ENCODE measurements at places on chromosomes 4 and X. TPM values are rescaled to one million over a fixed set of nuclear protein-coding genes. Genes with fewer than 3 reads are reported as not detected.
A peak's percentile ranks its signal among the peaks of the same experiment; 100 is the strongest.

Gene PPA2
- 34.9 TPM for total RNA-seq

Gene PDGFC
- total RNA-seq = 15.3 TPM

Gene SLC6A8
- 2.4 TPM for total RNA-seq

Gene FMR1NB
- total RNA-seq = not detected

Gene TMSB4X
- total RNA-seq = 26,169 TPM

Gene ARHGAP6
- 0.22 TPM for total RNA-seq

Gene LGI2
- total RNA-seq = not detected

Gene TRO
- 1.1 TPM for total RNA-seq

Gene MAOA
- 114 TPM for total RNA-seq

Gene RNF212
- total RNA-seq = 0.22 TPM

Gene NAA11
- total RNA-seq = not detected

Gene RAB9B
- total RNA-seq = 0.65 TPM

DNA sequence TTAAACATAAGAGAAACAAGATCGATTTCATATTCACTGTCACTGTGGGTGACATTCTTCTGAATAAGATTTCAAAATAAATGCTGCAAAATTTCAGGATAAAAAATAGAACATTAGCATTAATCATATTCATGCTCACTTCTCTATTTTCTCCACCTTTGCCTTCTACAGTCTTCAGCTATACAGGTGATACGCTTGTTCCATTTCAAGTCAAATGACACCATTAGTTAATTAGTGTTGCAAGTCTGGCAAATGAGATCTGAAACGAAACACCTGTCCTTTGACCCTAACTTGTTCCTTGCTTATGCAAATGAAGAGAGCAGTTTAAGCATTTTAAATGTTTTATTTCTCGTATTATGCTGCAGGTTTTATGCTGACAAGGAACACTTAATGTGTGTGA lies 667.5 kb upstream of the MAGEB2 start:
- DNase-seq = no peak

DNA sequence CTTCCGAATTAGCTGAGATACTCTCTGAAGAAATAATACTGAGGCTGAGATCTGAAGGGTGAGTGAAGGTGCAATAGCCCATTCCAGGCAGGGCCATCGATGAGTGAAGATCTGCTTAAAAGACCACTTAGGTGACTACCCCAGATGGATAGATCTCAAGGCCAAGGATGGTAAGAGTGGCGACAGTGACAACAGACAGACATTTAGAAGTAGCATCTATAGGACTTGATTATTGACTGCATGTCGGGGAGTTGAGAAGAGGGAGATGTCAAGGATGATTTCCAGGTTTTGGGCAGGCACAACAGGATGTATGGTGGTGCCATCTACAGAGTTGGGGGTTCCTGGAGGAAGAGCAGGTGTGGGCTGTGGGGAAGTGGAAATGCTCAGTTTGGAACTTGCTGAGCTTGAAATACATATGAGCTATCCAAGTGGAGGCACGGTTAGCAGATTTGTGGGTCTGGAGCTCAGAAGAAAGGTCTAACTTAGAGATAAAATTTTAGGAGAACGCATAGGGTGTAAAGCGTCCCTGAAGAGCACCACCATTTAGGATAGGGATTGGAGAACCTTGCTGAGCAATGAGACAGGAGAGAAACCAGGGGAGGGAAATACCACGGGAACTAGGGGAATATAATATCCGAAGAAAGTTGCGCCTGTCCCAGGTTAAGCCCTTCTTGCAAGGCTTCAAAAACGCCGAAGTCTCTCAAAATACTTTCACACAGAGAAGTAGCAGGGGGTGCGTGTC lies 688 bp downstream of the UFSP2 start:
- peak; percentile 48 for DNase-seq

- DNase-seq = no peak
These were observed 24.5 kb upstream of the PJA1 start for GRCh38 chrX:69189576-69190371.

- DNase-seq = no peak
These were observed 20.4 kb upstream of the GPM6B start for GRCh38 chrX:13837290-13837745.

GRCh38 chrX:39821709-39822095 lies 276.1 kb downstream of the BCOR start:
- DNase-seq = no peak

DNA sequence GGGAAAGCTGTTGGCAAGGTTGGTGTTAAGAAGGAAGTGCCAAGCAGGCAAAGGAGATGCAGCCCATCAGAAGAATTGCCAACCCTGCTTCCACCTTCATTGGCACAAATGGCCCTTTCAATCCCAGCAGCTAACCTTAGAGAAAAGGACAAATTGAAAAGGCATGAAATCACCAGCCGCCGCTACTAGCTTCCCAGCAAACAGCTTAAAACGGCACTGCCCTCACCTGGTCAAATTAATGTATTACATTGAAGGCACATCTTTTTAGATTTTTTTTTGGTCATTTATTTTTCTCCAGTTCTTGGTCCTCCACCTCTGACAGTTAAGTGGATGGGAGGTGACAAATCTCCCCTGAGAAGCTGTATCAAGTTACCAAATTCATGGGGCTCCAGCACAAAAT lies 51.0 kb upstream of the NHSL2 start:
- DNase-seq = peak; percentile 42

- peak; percentile 90 for DNase-seq
These were observed 563.9 kb downstream of the GRXCR1 start for GRCh38 chr4:43456383-43456782.

- DNase-seq = no peak
These were observed 259.8 kb downstream of the ARHGAP10 start for GRCh38 chr4:147991543-147992283.

DNA sequence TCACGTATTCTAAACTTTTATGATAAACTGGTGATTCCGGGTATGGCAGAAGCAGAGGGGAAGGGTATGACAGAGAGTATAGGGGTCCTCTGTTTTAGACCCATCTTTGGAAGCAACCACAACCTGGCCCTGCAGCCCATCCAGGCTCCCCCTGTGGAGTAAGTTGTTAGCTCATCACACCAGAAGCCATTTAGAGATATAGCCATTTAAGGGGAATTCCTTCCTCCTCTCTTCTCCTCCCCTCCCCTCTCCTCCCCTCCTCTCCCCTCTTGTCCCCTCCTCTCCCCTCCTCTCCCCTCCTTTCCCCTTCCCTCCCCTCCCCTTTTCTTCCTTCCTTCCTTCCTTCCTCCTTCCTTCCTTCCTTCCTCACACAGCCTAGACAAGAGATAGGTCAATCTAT lies 197.3 kb upstream of the LDB2 start:
- DNase-seq = no peak

GRCh38 chr4:76831711-76832373 lies 66.1 kb downstream of the SOWAHB start:
- peak; percentile 4 for DNase-seq

- no peak for DNase-seq
These were observed 32.4 kb downstream of the PRMT9 start for GRCh38 chr4:147651563-147651962.

- DNase-seq = no peak
These were observed 348.7 kb upstream of the HAND2 start for GRCh38 chr4:173878701-173879100.

DNA sequence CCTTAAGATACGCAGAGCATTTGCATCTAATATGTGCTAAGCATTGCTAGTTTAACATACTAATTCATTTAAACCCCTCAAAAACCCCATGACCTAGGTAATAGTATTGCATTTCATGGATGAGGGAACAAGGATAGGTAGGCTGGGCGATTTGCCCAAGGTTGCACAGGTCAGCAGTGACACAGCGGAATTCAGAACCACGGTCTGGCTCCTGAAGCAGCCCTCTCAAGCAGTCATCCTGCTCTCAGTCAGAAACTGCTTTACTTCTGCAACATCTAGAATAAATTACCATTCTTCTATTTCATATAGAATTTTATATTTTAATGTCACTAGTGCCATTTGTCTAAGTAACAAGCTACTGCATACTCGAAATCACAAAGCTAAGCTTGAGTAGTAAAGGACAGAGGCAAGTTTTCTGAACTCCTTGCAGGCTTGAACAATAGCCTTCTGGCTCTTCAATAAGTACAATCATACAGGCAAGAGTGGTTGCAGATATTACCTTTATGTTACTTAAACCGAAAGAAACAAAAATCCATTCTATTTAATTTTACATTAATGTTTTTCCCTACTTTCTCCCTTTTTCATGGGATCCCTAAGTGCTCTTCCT lies 555 bp upstream of the SPP1 start:
- no peak for DNase-seq

DNA sequence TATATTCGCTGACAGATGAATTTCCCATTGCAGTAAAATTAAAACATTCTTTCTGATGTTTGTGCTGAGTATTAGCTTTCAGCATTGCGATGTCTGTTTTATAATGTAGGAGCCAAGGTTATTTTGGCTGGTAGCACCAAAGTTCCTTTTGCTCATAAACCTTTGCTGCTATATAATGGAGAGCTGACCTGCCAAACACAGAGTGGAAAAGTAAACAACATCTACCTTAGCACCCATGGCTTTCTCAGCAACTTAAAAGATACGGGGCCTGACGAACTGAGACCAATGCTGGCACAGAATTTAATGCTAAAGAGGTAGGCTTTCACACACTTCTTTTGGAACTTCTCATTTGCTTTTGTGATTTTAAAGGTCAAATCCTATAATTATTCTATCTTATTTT lies 46.0 kb downstream of the WDR19 start:
- no peak for DNase-seq

DNA sequence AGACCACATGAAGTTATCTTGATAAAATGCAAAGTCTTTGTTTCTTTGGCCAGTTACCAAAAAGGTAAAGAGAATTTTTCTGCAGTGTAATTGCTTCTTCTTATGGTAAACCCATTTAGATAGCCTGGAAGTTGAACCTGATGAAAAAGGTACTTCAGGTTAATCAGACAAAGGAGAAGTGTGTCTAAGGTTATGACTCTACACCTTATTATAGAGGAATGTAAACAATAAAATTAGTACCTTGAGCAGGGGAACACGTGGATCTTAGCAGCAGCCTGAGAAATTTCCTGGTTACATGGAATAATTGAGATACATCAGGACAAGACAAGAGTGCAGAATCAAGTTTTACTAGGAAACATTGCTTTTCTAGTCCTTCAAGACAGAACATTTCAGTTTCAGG lies 70.8 kb downstream of the RAP1GDS1 start:
- DNase-seq = no peak

DNA sequence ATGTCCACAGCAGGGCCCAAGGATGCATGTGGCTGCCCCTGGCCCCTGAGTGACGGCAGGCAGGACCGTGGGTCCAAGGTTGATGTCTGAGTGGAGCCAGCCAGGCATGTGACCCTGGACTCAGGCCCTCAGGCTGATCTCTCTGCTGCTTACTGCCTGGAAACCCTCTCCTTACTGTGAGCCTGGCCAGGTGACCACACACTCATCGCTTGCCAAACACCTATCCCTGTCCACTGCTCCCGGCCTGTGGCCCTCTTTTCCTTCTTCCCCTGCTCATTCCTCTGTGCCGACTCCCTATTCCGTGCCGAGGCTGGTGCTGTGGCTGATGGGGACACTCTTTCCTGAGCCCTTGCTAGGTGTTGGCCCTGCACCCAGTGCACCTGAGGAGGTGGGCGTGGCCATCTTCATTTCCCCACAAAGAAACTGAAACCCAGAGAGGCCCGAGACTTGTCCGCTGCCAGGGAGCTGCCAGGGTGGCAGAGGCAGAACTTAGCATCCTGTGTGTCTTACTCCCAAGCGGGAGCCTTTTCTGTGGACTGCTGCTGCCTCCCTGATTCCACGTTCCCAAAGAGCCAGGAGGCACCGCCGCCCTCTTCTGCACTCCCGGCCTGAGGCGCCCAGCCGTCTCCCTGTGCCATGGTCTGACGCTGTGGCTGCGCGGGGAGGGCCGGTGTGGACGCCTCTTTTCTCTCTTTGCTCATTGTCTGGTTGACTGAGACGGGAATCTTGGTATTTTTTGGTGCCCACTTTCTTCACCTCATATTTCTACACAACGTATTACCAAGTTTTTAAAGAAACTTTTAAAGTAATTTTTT lies 11.2 kb upstream of the RNF4 start:
- DNase-seq = no peak

DNA sequence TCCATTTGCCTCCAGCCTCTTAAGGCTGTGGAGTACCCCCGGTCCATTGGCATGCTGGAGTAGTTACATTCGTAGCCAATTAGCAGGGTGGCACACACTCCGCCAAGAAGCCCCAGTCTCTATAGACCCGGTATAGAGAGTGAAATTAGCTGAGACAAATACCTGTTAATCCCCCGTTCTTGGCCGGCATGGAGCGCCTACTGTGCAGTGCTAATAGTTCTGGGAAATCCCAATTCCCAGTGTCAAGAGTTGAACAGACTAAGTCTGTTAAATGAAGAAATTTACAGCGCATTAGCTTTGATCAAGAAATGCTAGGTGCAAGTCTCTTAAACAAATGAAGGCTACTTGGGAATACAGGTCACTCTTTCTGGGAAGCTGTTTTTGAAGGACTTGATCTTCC lies 127.8 kb upstream of the ARX start:
- DNase-seq = no peak

DNA sequence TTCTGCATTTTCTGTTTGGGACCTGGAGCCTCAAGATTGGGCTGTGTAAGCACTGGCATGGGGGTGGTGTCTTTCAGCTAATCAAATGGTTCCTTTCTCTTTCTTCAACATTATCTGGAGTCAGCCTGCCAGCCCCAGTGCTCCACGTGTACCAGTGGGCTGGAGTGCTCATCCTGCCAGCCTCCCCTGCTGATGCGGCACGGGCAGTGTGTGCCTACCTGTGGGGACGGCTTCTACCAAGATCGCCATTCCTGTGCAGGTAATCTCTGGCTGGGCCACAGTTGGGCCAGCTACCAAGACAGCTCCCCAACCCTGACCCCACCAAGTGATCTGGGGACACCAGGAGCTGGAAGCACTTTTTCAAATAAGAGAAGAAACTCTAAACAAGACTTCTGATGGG lies 229.2 kb downstream of the FRAS1 start:
- no peak for DNase-seq

- DNase-seq = no peak
These were observed 235.6 kb upstream of the HHIP start for GRCh38 chr4:144410230-144410783.

DNA sequence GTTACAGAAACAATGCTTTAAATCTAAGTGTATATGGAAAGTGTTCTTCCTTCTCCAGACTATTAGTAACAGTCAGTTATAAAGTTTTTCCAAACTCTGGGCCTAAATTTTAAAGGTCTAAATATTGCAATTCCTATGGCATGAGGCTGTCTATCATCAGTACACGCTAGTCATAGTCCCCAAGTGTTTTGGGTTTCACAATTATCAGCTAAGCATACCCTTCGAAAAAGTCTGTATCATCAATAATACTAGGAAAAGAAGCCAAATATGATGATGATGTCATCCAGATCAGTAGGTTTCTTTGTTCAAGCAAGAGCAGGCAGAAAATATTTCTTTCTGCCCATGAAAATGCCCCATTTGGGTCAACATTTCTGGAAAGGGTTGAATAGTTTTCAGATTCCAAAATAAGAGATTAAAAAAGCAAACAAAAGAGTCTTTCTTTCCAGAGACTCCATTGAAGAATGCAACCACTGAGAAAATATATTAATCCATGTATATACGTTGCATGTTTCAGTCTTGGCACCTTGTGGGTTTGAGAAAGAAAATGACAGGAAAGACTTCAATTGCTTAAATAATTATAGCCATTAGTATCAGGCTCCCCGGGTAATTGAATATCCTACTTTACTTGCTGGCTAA lies 173.8 kb downstream of the CAMK2D start:
- DNase-seq = no peak

GRCh38 chrX:49247346-49247745 lies 12.1 kb downstream of the CCDC22 start:
- DNase-seq = no peak

All from lung microvascular endothelial cell (primary cell).